Ammon's horn (tissue), 1 donor: ENCODE measurements at places on chromosomes 2 and 18.
A peak's percentile ranks its signal among the peaks of the same experiment; 100 is the strongest.

DNA sequence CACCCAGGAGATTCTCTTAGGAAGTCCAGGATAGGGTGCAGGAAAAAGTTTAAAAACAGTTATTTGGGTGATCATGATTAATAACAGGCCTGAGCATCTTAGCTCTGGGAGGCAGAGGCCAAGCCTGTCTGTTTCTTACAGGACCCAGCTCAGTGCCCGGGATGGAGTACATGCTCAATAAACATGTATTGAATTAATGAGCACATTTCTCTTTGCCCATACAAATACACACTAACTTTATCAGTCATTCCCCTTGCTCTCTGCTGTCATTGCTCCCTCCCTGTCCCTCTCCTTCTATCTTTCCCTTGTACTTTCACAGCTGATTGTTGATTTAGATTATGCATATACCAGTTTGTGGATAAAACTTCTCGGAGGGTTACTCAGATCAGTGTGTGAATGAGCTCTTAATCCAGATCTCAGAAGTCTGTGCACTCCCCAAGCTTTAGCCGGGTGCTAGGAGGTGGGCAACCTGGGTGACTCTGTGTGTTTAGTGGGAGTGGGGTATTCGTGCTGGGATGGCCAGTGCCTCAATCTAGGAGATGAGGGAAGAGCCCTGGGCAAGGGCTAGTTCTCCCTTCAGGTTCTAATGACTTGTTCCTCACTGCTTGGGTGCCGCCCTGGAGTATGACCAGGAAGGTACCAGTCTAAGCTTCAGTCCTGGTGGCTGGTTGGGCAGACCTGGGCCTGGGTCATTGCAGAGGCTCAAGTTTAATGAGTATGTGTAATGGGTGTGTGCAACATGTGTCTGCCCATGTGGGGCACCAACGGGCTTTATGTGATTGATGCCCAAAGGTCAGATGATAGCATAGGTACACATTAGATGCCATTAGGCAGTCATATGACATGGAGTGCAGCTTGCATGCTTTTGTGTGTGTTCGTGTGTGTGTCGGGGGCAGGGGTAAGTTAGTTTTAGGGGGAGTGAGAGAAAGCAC is 10.6 kb downstream of the EMX1 start:
- DNase-seq, result no peak

DNA sequence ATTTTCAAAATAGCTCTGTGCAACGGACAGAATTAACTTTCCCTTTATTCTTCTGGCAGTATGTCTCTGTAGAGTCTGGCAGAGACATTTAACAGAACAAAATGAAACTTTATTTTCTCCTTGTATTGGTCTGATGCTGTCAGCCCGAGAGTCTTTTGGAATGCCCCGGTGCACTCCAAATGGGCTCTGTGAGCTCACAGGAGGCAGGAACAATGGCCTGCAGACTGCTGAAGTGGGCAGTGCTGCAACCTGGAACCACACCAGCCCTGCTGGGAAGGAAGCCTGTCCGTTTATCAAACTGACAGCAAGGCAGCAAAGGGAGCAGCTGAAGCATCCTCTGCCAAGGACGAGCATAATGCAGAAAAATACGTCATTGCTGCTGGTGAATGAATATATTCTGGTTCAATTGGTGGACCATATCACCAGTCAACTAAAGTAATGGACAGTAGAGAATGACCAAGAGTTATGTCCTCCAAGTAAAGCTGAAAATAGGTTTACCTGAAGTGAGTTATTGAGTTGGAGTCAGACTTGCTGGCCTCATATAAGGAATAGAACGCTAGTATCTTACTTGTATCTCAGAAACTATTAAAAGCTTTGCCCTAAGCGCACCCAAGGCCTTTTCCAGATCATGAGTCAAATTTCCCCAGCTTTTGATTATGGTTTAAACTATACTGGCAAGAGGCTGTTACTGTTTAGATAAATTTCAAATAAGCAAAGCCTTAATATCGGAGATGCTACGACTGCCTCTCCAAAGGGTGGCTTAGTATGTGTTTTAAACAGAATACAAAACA is 207.6 kb upstream of the TANK start:
- peak; percentile 7 for DNase-seq

- DNase-seq, result peak; percentile 57
Measured at GRCh38 chr2:197498937-197499593, 575 bp downstream of the HSPD1 start.

DNA sequence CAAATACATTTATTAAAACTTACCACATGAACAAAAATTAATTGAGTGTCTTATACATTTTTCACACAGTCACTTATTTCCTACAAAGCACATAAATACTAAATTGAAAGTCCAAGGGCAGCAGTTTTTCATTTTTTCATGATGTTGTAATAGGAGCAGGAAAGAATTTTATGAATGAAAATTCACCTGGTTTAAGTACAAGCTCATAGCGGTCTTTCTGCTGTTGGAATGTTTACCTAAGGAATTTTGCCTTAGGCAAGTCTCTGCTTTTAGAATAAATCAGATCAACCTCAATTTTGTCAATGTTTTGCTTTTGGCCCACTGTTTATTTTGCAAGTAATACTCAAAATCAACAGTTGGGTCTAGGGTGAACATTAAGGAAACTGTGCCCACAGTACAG is 40.0 kb downstream of the ETAA1 start:
- no peak for DNase-seq

GRCh38 chr2:85554980-85555612 is 6.2 kb downstream of the GGCX start:
- DNase-seq, result no peak

GRCh38 chr2:131657895-131658768 is 130.4 kb downstream of the CCDC74A start:
- no peak for DNase-seq

- DNase-seq, result no peak
Measured at GRCh38 chr2:230075988-230076631, 7.4 kb upstream of the SLC16A14 start.

DNA sequence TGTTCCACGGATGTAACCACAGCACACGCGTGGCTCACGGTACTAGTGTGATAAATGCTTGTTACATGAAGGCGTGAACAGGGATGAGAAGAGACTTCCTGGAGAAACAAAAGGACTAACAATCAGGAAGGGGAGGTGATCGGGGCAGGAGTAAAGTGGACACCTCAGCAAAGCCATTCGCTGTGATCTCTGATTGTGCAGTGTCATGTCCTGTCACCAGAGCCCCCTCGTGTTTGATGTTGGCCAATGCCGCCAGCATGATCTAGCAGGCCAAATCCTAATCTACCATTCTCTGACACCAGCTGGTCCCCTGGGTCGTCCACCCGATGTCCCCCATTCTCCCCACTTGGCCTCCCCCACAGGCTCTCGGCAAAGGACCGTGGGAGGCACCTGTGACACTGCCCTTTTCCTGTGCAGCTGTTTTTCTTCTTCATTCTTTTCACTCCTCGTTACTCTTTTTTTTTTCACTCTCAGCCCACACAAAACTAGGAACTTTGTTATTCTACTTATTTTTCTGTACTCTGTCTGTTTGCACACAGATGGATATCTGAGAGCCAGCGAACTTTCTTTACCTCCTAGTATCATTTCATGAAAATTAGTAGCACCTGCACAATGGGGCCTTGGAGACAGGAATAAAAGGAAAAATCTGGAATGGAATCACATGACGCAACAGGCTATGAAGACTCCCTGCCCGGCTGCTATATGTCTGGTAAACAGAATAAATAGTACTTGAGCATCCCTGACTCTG is 146.8 kb downstream of the TGIF1 start:
- peak; percentile 77 for DNase-seq

- DNase-seq, result peak; percentile 33
Measured at GRCh38 chr18:58536534-58537271, 92.2 kb downstream of the ALPK2 start.

DNA sequence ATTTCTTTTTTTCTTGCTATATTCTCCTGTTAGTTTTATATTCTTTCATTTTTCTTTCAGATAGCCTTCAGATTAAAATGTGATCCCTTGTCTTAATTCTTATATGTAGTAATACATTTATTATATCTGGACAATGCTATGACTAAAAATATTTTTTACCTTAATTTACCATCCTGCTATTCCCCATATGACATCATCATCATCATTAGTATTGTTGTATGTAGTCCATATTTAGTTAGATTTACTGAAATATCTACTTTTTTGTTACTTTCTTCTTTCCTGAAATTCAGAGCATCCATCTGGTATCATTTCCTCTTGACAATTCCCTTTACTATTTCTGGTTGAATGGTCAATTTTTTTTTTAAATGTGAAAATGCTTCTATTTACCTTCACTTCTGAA is 951.6 kb upstream of the POU3F3 start:
- DNase-seq, result no peak

DNA sequence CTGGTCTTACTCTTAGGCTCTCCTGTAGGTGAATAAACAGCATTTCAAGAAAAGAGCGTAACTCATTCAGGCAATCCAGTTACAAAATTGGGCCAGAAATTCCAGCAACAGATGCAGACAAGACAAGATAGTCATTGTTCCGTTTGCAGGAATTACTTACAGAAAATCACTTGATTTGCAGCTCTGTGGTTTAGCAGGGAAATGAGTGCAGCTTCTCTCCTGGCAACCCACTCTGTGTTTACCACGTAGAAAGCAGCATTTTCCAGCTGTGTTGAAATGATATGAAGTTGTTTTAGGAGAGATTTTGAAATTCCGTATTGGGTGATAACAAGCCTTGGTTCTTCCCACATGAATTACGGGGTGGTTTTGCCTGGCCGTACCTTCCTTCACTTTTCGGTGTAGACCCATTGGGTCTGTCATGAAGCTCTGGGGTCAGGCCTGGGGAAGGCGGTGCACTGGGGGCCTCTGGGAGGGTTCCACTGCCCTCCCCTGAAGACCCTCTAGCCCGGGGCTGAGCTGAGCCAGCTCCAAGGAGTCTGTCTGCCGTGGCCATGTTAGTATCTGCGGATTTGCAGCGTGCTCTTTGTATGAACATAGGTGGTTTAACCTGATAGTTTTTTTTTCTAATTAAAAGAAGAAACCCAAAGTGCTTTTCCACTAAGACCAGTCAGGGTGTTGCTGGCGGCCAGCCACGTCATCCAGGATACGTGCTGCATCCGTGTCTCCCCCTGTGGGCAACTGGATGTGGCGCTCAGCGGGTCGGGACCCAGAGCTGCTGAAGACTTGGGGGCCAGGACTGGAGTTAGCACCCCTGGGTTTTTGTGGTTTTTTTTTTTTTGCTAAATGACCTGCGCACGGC is 58.9 kb upstream of the KCNG2 start:
- DNase-seq, result peak; percentile 54

DNA sequence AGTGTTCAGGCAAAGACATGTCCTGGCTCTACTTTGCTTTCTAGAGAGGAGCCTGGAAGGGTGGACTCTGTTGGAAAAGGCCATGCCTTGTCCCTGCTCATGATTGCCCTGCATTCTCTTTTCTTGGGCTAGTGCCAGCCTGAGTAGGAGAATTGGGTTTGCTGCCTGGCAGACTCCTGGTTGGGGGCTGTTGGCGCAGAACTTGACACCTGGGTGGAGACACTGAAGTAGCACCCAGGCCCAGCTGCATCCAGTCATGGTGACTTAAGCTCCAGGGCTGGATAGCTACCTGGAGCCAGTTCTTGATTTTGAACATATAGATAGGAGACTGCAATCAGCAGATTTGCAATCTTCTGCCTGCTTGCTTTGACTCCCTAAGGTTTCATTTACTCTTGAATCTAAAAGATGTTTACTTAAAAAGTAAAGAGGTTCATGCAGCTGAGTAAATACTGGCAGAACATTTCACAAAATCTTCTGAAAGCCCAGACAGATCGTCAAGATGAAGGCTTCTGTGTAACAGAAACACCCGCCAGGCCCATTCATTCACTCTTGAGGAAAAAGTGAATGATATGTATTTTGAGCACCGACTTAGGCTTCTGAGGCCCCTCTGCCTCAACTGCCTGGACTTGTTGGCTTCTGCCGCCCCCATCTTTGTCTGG is 38.0 kb upstream of the YWHAQ start:
- DNase-seq, result no peak

GRCh38 chr2:231343006-231343710 is 52.4 kb upstream of the B3GNT7 start:
- DNase-seq, result no peak

DNA sequence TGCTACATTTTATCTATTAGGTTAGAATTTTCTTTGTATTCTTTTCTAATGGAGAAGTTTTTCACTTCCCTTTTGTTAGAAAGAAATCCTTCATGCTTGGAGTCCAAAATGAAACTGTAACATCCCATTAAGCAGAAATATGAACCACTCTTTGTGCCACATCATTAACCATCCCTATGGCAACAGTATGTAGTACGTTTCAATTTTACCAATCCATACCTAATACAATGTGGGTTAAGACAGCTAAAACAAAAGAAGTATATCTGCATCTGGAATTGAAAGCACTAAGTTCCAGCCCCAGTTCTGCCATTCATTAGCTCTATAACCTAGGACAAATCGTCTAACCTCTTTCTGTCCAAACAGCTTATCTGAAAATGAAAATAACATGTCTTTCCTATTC is 409.2 kb upstream of the SPHKAP start:
- no peak for DNase-seq

DNA sequence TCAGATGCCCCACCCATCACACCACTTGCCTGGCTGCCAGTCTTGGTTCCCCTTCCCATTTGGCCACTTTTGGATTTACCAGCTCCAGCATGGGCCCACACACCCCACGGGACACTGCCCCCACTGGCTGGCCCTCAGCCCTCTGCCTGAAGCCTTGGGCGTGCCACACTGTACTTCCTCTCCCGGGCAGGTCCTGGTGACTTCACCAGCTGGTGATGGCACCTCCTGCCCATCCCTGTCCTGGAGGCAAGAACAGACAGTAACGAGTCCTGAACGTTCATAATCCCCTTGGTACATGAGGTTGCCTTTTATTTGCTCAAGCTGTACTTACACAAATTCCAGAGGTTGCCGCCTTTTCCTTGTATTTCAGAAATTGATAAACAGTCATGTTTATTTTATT is 81.1 kb downstream of the TMEM17 start:
- DNase-seq, result no peak

DNA sequence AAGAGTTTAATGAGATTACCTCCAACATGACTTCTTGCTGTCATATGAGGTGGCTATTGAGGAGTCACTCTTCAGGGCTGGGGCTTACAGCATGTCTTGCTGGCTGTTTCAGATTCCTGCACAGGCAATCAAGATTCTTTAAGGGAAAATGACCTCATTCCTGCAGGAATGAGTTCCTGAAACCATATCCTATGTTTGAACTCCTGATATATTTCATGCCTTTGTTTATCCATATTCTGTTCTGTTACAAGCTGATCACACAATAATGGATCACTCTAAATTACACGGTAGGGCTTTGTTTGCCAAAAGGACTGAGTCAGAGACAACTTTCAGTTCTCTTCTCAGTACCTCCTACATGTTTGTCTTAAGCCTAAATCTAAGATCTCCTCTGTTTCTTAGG is 879.8 kb upstream of the PIK3C3 start:
- DNase-seq, result no peak

DNA sequence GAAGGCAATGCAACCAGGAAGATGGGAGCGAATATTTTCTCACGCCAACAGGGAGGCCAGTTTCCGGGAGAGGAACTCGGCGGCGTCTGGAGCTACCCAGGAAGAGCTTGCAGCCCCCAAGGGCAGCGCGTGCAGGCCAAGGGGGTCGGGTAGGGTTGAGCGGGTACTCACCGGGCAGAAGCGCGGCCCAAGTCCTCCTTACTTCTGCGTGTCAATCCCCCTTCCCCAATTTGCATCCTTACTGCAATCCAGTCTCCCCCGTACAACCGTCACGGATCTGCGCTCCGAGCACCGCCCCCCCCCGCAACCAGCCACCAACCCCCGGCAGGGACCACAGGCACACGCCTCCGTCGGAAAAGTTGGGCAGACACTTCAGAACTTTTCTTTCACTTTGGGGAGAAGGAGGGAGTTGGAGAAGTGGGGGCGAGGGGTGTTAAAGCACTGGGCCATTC is 1.3 kb downstream of the ATP8B1 start:
- no peak for DNase-seq
